ENCODE measurements at places on chromosomes 13 and 19.

DNA sequence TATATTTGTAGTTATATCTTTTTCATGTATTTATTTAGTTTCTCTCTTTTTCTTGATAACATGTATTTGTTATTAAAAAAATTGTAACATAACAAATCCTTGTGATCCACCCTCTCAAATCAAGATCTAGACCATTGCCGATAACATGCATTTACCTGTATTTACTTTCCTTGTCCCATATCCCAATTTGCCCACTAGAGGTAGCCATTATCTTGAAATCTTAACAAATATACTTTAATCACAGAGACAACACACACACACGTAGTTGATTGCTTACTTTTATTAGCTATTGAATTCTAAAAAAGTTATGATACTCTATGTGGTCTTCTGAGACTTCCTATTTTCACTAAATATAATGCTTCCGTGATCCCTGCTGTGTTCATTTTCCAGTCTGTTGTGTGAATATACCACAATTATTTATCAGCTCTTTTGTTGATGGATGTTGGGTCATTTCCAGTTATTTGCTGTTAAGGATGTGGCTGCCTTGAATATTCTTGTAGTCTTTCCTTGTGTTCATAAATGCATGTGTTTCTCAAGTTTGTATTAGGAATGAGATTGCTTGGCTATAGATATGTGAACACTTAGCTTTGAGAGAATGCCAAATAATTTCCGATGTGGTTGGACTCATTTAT is 31.3 kb upstream of the ZMYM2 start:
- no peak for DNase-seq

GRCh38 chr13:33284031-33284430 is 1.5 kb downstream of the STARD13 start:
- DNase-seq: no peak

- DNase-seq: peak; percentile 61
Observed at GRCh38 chr19:39199025-39199424, 2.3 kb downstream of the NCCRP1 start.

DNA sequence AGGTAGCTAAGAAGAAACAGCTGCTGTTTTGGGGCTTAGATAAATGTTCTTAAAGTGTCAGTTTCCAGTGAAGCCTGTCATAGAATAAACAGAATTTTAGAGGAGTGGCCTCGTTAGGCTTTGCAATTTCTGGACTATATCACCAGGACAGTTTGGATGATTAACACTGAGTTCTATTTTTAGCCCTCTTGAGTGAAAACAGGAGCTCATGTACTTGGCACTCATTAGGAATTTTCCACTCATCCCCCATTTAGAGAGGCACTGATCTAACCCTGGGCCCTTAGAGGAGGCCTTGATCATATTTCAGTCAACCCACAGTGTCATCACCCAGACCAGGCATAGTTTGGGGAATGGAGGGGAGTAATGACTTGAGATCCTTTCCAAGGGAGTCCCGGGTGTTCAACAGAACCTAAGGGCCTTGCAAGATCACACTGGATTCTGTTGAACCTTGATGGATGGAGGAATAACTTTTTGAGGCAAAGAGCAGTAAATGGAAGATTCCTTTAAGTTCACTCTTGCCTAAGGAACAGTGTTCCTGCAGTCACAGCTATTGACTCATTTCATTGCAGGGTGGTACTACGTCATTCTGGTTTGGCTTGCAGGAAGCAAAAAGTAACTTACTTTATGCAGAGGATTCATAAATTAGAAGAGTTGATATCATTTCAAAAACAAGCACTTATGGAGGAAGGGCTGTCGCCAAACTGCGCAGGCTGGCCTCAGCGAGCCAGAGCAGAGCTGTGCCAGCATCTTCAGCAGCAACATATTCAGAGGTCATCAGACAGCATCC is 160.2 kb downstream of the SLC7A1 start:
- no peak for DNase-seq

- no peak for DNase-seq
Observed at GRCh38 chr19:41548954-41549688, 26.8 kb upstream of the CEACAM21 start.

DNA sequence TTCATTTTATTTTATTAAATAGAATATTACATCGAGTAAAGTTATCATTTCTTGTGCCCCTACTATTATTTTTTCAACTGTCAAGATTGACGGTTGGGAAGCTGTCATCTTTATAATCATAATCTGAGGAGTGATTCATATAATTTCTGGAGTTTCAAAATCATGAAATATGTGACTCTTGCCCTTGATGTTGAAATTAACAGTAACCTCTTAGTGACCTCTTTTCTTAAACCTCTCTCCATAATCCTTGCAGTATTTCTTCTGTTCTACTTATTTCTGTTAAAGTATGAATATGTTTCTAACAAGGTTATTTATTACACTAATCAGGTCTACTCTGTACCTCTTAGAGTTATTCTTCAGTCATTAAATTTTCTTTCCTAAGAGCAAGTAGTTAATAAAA is 663.8 kb downstream of the LIG4 start:
- DNase-seq: no peak

DNA sequence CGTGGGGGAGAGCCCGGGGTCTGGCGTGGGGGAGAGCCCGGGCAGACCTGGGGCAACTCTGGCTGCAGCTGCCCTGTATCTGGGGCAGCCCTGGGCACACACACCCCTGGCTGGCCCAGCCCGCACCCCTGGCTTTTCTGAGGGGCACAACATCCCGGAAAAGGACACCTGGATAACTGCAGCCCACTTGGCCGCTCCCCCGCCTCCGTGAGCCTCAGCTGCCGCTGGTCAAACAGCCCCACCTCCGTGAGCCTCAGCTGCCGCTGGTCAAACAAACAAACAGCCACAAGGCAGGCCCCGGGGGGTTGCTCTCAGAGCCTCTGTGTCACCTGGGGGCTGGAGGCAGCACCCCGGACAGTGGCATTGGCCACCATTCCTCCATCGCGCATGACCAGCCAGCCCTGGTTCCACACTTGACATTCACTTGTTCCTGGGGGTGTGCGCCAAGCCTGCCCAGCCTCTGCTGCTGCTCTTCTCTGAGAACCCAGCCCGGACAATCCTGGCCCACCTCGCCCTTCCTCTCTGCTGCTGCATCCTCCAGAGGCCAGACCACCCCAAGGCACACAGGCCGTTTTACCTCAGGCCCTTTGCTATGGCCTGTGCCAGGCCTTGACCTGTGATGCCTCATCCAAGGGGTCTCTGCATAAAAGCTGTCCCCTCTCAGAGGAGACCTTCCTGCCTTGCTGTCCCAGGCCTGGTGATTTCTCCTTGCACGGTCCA is 19.9 kb downstream of the CEBPG start:
- DNase-seq: no peak

- no peak for DNase-seq
Observed at GRCh38 chr13:101942535-101943157, 459.2 kb downstream of the FGF14 start.

GRCh38 chr13:52638666-52639328 is 3.4 kb upstream of the HNRNPA1L2 start:
- DNase-seq: no peak

DNA sequence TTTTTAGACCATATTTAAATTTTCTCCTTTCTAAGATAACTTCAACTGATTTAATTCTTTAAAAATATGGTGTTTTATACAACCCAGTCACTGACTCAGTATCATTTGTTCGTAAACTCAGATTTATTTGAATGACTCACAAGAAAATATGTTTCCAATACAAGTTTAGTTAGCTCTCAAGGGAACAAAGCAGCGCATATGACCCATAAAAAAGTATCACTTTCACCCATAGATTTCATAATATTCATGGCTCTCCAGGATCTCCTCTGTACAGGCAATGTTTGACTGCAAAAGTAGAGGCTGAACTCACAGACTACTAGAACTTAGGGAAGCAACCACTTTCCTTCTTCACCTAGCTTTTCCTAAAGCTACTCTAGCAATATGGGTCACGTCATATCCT is 405.6 kb upstream of the PCDH9 start:
- DNase-seq: no peak

GRCh38 chr19:30228835-30229524 is 143.2 kb upstream of the ZNF536 start:
- no peak for DNase-seq

- DNase-seq: no peak
Observed at GRCh38 chr19:40663695-40664692, 26.5 kb downstream of the NUMBL start.

DNA sequence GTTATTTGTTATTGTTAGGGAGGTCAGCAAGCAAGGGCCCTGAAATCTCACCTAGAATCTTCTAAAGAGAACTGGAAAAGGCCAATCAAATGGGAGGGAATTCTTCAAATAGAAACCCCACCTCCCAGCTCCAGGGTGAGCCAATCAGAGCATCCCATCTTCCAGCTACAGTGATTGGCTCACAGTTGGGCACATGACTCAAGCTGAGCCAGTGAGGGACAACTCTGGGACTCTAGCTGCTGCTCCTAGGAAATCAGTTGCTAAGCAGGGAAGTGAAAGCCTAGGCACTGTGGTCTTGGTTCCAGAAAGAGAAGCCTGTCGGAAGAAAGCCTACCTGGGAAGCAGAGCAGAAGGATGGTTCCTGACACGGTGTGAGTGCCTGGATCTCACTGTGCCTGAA is 13.4 kb downstream of the TM6SF2 start:
- DNase-seq: peak; percentile 89

GRCh38 chr19:11848594-11849469 is at the start of gene ZNF439:
TSS of gene ZNF439 (plus strand) at chr19:11848726. CDS start at chr19:11848868, 142 bp downstream.
- peak; percentile 37 for DNase-seq

DNA sequence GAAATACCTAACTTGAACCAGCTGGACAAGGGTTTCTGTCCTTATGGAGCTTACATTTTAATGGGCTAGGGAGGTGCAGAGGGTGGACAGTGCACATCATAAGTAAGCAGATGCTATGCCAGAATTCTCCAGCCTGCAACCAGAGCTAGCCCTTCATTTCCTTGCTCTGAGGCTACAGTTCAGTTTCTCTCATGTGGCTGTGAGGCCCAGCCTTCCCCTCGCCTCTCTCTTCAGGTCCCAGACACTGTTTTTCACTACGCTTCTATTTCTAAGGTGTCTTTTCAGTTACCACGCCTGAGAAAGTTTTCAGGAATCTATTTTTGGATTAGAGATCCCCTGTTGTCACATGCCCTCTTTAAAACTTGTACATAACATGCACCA is 141.9 kb downstream of the PCCA start:
- no peak for DNase-seq

All from H9 (cell line).